ENCODE measurements at places on chromosomes 1 and 21. TPM values are rescaled to one million over a fixed set of nuclear protein-coding genes. Genes with fewer than 3 reads are reported as not detected.

SPRR2E gene
- not detected for total RNA-seq

OR2L3 gene
- not detected for total RNA-seq

SH2D2A gene
- 2.3 TPM for total RNA-seq

DNA sequence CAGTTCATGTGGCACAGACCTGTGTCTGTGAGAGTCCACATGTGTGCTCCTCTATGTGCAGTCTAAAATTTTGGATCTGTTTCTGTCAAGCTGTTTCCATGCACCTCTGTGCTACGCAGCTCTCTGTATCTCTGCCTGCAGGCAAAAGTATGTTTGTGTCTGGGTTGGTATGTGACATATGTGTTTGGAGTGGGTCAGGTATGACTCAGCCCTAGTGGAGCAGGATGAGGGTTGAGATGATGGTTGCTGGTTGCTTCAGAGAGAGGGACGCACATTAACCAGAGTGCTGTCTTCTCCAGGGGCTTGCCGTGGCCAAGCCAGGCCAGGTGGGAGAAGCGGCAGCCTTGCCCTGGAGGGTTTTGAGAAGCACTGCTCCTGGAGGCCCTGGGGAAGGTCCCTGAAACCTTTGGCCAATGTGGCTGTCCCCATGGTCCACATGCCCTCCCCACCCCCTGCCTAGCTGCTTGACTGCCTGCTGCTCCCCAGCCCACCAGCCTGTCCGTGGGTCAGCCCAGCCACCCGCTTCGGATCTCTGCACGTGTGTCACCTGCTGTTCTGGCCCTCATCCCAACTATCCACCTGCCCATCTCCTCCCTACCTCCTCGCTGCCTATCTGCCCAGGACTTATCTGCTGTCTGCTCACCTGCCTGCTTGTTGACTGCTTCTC, 4.1 kb upstream of the EVA1B start:
- no peak overlapping the region for H3K27ac ChIP-seq
- DNase-seq: no peak
- H3K36me3 ChIP-seq: no peaks in the 10 kb centered on the region
- peaks cover 27% of the 10 kb centered on the region for H3K27me3 ChIP-seq
- H3K4me3 ChIP-seq: no peak overlapping the region

- no peaks in the 10 kb centered on the region for H3K36me3 ChIP-seq
- DNase-seq: no peak
- H3K27ac ChIP-seq: no peak overlapping the region
- H3K4me1 ChIP-seq: no peaks in the 10 kb centered on the region
These were observed 19.0 kb downstream of the FAM163A start for GRCh38 chr1:179761846-179762640.

DNA sequence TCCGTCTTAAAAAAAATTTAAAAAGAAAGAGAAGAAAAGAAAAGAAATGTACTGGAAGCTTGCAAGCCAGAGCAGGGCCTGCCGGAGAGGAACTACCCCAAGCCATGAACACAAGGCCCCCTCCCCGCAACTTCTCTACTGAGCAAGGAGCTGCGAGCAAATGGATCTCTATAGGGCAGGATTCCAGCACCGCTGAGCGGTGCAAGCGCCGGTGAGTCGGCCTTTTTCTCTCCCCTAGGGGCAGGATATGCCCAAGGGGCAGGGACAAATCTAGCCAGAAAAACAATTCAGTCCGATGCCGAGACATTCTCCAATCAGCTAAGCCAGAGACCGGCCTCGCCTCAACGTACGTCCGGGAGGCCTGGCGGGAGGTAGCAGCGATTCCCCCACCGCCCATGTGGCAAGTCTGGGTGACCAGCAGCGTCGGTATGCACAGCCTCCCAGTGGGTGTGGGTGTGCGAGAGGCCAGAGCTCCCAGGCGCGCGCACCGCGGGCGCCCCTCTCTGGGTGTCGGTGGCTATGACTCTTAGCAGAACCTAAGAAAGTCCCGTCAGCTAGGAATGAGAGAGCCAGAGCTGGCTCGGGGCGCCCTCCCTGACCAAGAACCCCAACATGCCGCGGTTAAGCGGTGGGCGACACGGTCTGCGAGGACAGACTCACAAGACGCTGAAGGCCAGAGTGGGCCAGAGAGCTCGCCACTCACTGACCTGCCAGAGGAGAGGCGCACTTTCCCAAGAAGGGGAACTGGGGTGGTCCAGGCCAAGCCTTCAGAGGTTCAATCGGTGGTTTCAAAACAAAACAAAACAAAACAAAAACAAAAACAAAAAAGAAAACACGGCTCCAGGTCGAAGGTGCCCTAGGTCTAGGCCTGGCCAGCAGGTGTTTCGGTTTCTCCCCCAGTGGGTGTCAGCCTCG, 1.9 kb downstream of the CSMD2 start:
- peaks cover 60% of the 10 kb centered on the region for H3K27me3 ChIP-seq
- H3K4me3 ChIP-seq: peak overlapping the region; percentile 44
- H3K4me1 ChIP-seq: peaks cover 16% of the 10 kb centered on the region
- no peak overlapping the region for H3K27ac ChIP-seq

DNA sequence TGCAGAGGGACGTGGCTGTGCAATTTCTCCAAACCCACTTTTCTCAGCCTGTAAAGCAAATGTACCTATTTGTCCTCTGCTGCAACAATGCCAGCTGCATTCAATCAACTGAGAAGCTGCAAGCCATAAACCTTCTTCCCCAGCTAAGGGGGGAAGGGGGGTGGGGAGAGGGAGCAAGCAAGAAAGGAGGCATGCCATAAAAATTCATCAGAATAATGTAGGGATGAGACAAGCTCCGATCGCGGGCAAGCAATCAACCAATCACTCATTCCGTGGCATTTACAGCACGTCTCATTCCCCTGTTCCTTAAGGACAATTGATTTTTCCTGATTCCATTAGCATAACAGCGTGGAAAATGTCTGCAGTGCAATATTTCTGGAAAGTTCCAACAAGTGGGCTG, 144.8 kb downstream of the DMRTA2 start:
- H3K27me3 ChIP-seq: peaks cover 15% of the 10 kb centered on the region
- H3K4me3 ChIP-seq: no peak overlapping the region
- no peak for DNase-seq
- H3K36me3 ChIP-seq: no peaks in the 10 kb centered on the region
